Retina (tissue), 1 donor: ENCODE measurements at places on chromosomes 7 and 10.

- DNase-seq, result peak; percentile 87
Observed at GRCh38 chr10:8049865-8050555, 4.5 kb upstream of the GATA3 start.

GRCh38 chr10:7933262-7933661 is 115.0 kb downstream of the TAF3 start:
- DNase-seq, result peak; percentile 15

GRCh38 chr7:7014827-7015595 is 167.3 kb upstream of the C1GALT1 start:
- peak; percentile 70 for DNase-seq

GRCh38 chr10:115056186-115056585 is 37.0 kb upstream of the ATRNL1 start:
- no peak for DNase-seq

GRCh38 chr10:97882142-97883091 is 32.8 kb downstream of the GOLGA7B start:
- no peak for DNase-seq

GRCh38 chr7:36096460-36097095 is 56.5 kb upstream of the EEPD1 start:
- no peak for DNase-seq
